ENCODE measurements at places on chromosomes 6 and 20.

DNA sequence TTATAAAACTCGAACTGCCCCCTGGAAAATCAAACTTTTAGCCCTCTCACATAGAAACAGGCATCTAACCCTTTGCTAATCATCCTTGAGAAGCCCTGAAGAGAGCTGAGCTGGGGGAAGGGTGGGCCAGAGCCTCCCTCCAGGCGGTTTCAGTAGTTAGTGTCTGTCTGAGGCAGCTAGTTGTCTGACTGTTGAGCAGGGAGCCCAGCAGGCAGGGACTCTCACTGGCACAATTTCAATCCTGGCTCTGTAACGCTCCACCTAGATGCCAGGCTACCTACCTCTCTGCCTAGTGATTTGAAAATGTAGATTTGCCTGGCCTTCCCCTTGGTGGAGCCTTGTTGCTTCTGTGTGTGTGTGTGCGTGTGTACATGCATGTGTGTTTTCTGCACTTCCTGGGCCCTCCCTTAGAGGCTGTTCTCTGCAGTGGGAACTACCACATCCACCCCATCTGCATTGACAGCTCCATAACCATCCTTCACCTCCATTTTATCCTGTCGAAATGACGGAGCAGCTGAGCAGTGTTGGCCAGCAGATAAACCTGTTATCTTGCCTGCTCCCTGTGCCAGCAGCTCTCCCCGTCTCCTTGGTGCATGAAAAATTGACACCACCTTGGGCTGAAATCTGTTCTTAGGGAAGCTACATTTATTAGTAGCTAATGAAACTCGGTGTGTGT, 69.6 kb upstream of the VSTM2L start:
- H3K4me3 ChIP-seq: no peak overlapping the region
- H3K4me1 ChIP-seq: no peaks in the 10 kb centered on the region
- DNase-seq: no peak

GRCh38 chr6:33481192-33481591, 26.8 kb downstream of the ZBTB9 start:
- H3K27ac ChIP-seq: no peak overlapping the region
- no peaks in the 10 kb centered on the region for H3K36me3 ChIP-seq
- H3K4me1 ChIP-seq: no peaks in the 10 kb centered on the region
- no peak for DNase-seq
- H3K4me3 ChIP-seq: no peak overlapping the region

- no peak for DNase-seq
- no peak overlapping the region for H3K27ac ChIP-seq
- H3K27me3 ChIP-seq: no peaks in the 10 kb centered on the region
- no peaks in the 10 kb centered on the region for H3K4me1 ChIP-seq
- no peak overlapping the region for H3K4me3 ChIP-seq
Observed at GRCh38 chr6:128723667-128724066, 159.3 kb upstream of the LAMA2 start.

DNA sequence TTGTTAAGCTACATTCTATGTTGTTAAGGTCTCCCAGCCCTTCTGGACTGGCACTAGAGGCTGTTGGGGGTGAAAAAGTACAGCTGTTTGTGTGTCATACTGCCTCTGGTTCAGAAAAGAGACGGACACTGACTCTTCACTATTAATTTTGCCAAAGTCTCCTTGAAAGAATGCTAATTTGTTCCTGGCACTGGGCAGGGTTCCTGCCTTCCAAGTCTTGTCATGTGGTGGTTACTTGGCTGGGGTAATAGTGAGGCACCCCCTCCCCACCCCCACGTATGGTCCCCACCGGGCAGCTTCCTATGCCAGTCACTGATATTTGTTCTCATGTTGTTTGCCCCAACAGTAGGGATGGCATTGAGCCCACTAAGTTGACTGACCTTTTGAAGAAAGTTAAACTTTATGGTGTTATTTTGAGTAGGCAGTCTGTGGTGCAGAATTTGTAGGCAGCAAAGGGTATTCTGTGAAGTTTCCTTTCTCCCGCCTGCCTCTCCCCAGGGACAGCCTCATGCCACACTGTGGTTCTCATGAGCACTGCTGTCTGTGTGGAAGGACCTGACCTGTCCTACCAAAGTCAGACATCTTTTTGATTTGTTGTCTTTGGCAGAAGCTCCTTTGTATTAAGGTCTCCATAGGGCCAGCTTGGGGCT, 8.7 kb downstream of the CDS2 start:
- H3K27ac ChIP-seq: no peak overlapping the region
- no peak overlapping the region for H3K4me3 ChIP-seq
- peaks cover 29% of the 10 kb centered on the region for H3K4me1 ChIP-seq
- no peaks in the 10 kb centered on the region for H3K27me3 ChIP-seq

GRCh38 chr6:111276736-111277135, 189.4 kb downstream of the SLC16A10 start:
- no peaks in the 10 kb centered on the region for H3K27me3 ChIP-seq
- no peak overlapping the region for H3K4me3 ChIP-seq
- no peak for DNase-seq
- H3K4me1 ChIP-seq: no peaks in the 10 kb centered on the region

DNA sequence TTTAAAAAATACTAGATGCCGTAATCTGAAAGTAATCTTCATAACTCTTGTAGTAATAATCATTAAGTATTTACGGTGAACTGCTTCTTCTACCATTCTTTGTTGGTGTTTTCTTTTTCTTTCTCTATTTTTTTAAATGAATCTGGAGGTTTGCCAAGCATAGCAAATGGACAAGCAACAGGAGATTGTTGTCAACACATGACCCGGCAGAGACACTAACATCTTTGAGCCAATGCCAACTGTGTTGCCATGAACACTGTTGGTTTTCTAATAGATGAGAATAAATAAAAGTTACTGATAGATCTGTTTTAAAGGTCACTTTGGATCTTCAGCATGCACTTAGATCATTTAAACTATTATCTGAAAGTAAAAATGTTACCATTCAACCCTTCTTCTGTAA, 523.6 kb upstream of the EYS start:
- H3K27ac ChIP-seq: no peak overlapping the region
- DNase-seq: no peak
- H3K36me3 ChIP-seq: no peaks in the 10 kb centered on the region
- H3K4me3 ChIP-seq: no peak overlapping the region
- H3K27me3 ChIP-seq: no peaks in the 10 kb centered on the region

GRCh38 chr20:22993823-22994222, 41.3 kb upstream of the SSTR4 start:
- H3K27me3 ChIP-seq: no peaks in the 10 kb centered on the region
- H3K4me1 ChIP-seq: no peaks in the 10 kb centered on the region
- no peaks in the 10 kb centered on the region for H3K36me3 ChIP-seq
- no peak overlapping the region for H3K4me3 ChIP-seq
- no peak overlapping the region for H3K27ac ChIP-seq
- DNase-seq: no peak

DNA sequence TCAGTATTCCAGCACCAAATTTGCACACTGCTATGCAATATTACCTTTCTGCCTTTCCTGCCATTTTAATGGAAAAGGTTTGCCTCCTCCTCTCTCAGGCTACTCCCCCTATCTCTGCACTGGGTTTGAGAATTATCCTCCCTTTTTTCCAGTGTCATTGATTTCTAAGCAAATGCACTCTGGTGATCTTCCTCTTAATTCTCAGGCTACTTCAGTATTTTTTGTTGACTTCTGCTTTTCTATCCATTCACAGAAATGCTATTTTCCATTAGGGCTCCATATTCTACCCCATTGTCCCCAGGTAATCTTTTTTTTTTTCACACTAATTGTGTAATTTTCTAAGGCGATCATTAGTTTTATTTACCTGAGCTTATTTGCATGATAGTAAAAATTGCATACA, 144.0 kb downstream of the GJA1 start:
- no peaks in the 10 kb centered on the region for H3K27me3 ChIP-seq
- H3K4me1 ChIP-seq: no peaks in the 10 kb centered on the region
- H3K36me3 ChIP-seq: no peaks in the 10 kb centered on the region
- no peak overlapping the region for H3K27ac ChIP-seq
- DNase-seq: no peak

DNA sequence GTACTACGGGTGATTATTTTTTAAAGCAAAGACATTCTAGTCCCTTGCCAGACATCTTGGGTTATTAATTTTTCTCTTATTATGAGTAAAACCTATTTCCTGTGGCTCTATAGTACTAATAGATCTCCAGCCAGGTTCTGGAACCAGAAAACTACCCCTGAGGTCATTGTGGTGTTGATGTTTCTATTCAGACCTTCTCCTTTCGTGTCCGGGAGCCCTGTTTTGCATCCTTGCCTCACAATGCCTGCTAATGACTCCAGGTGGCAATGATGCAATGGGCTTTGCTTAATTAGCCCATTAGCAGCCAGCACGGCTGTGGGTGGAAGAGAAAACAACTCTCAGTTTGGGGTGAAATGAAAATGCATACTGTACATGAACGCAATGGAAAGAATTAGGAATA, 62.9 kb upstream of the ARG1 start:
- no peaks in the 10 kb centered on the region for H3K36me3 ChIP-seq
- DNase-seq: no peak
- H3K4me3 ChIP-seq: no peak overlapping the region

DNA sequence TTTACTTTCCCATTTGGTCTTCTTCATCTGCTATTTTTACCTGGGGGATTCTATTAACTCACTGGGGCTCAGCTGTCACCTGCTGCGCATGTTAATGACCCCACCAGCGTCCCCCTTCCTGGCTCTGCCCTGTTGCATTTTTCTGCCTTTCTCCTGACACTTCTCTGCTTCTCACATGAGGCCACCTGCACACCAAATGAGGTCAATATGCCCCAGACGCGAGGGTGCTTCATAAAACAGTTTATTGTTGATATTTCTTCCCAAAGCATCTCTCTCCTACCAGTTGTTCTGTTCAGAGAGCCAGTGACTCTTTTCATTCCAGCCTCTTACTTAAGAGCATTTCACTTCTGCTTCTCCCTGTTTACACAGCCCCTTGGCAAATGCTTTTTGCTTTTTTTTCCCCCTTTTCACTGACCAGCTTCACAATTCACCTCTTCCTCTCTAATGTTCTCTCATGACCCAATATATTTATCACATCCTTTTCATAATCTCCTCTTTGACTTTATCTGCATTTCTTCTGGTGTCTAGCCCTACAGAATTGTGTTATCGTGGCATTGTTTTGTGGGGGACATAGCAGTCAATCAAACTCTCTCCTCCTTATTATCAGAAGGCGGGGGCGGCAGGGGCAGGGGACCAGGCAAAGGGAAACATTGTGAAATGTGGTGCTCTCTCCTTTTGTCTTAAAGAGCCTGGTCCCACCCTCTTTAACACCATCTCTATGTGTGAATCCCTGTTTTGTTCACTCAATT, 545.8 kb upstream of the CITED2 start:
- H3K27ac ChIP-seq: no peak overlapping the region
- no peaks in the 10 kb centered on the region for H3K27me3 ChIP-seq
- no peaks in the 10 kb centered on the region for H3K4me1 ChIP-seq
- H3K4me3 ChIP-seq: no peak overlapping the region
- H3K36me3 ChIP-seq: no peaks in the 10 kb centered on the region

GRCh38 chr6:118771253-118771652, 119.9 kb upstream of the CEP85L start:
- H3K4me1 ChIP-seq: peaks cover 5% of the 10 kb centered on the region
- H3K27me3 ChIP-seq: no peaks in the 10 kb centered on the region
- H3K36me3 ChIP-seq: no peaks in the 10 kb centered on the region
- H3K27ac ChIP-seq: no peak overlapping the region
- H3K4me3 ChIP-seq: no peak overlapping the region

GRCh38 chr20:34953960-34954359, 1.6 kb downstream of the GSS start:
- H3K27ac ChIP-seq: no peak overlapping the region
- H3K4me1 ChIP-seq: peaks cover 21% of the 10 kb centered on the region
- H3K36me3 ChIP-seq: peaks cover 16% of the 10 kb centered on the region
- no peak for DNase-seq

DNA sequence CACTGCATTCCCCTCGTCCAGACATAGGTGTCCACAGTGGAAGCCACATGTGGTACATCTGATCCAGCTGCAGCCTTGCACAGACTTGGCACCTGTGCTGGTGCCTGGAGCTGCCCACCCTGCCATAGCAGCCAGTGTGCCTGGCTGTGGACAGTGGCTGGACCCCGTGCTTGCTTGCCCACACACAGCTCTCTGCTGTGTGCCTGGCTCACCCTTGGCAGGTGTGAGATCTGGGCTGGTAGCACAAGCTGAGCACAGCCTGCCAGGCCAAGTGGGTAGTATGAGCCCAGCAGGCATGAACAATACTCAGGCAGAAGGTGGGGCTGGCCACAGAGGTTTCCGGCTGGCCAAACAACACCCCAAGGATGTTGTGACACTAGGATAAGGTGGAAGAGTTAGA, 614.4 kb downstream of the BCKDHB start:
- H3K4me3 ChIP-seq: no peak overlapping the region
- H3K27ac ChIP-seq: no peak overlapping the region
- H3K36me3 ChIP-seq: no peaks in the 10 kb centered on the region
- DNase-seq: no peak
- H3K27me3 ChIP-seq: no peaks in the 10 kb centered on the region

All from suprapubic skin (tissue), 4 donors.